NCI-H1694 (cell line): ENCODE measurements at places on chromosomes 12 and 14.

DNA sequence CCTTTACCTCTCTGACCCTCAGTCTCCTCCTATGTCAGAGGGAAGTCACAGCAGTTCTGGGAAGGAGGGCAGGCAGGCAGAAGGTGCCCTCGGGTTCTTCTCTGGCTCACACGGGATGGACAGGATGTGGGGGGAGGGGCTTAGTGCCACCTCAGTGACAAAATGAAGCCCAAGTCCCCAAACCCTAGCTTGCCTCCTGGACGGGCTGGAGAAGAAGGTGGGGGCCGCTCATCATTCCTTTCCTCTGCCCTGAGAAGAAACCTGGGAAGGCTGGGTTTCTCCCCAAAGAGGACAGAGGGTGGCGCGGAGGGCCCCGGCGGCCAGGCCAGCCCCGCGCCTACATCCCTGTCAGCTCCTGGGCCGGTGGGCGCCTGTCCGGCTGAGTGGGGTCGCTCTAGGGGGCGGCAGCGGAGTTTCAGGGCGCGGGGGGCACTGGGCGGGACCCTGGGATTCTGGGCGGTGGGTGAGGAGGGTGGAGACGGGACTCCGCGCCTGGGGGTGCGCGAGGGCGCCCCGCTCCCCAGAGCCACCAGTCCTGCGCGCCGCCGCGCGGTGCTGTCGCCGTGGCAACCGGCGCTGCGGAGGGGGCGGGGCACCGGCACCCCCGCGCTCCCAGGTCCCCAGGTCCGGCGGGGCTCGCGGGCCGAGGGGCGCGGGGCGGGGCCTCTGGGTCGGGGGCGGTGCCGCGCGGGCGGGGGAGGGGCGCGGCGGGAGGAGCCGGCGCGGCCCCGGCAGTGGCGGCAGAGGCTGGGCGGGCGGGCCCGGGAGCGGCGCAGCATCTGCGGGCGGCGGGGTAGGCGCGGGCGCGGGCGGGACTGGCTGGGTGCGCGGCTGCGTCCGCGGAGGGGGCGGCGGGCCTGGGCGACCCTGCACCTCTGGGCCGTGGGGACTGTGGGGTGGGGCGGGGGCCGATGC lies at the start of gene TMEM121:
TSS of gene TMEM121 (plus strand) at position 723 of the 915 bp plus-strand sequence. CDS start 2,252 bp downstream, outside the sequence.
- no peak for DNase-seq

DNA sequence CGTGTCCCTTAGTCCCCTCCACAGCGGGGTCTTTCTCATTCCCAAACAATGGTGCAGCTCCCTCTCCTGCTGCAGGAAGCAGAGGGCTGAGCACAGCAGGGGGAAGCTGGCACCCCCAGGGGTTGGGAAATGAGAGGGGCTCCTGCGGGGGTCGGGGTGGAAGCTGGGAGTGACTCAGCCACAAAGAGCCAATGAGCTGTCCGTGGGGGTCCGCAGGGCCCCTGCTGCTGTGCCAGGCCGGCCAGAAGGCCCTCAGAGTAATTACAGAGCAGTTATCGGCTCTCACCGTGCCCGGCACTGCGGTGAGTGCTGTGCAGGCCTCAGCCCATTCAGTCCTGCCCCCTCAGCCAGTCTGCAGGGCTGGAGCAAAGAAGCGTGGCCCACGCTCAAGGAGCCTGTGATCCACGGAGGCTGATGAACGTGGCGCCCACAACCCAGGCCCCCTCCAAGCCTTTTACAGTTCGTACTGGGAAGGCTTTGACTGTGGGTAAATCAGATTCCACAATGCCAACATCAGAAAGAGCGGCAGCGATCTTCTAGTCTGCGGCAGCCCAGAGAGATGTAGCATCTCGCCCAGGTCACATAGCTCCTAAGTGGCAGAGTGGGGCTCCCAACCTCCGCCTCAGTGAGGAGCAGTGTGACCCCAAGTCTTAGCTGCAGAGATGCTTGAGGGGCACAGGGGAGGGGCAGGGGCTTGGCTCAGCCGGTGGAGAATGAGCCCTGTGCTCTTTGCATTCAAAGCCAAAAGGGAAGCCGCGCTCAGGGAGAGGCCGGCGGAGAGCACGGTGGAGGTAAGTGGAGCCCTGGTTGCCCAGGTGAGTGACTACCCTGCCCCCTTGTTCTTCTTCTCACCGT lies 43.4 kb downstream of the SLC6A12 start:
- no peak for DNase-seq

DNA sequence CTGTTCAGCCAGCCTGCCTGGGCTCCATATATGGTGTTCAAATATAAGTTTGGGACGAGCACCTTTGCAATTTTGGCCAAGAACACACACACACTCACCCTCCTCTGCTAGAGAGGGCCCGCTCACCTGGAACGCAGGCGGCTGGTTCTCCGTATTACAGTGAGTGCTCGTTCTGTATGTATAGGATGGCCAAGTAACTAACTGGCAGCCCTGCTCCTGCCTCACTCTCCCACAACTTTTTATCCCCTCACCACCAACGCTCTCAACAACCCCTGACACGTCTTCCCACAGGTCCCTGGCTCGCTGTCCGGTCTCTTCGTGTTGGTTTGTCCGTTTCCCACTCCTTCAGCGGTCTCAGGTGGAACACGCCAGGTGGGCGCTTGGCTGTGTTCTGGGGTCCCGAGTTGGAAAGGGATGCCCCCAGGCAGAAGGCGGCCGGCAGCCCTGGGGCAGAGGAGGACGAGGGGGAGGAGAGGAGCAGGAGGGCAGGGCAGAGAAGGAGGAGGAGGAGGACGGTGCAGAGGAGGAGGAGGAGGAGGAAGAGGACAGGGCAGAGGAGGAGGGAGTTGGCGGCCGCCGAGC lies 398 bp upstream of the MSRB3 start:
- no peak for DNase-seq

- no peak for DNase-seq
Observed at GRCh38 chr12:63808631-63809030, 28.9 kb downstream of the RXYLT1 start.

GRCh38 chr12:63397807-63398206 lies 246.8 kb upstream of the AVPR1A start:
- no peak for DNase-seq

GRCh38 chr14:52735921-52736489 lies 6.0 kb downstream of the STYX start:
- no peak for DNase-seq

GRCh38 chr12:6295094-6295811 lies 15.2 kb upstream of the PLEKHG6 start:
- DNase-seq, result no peak

DNA sequence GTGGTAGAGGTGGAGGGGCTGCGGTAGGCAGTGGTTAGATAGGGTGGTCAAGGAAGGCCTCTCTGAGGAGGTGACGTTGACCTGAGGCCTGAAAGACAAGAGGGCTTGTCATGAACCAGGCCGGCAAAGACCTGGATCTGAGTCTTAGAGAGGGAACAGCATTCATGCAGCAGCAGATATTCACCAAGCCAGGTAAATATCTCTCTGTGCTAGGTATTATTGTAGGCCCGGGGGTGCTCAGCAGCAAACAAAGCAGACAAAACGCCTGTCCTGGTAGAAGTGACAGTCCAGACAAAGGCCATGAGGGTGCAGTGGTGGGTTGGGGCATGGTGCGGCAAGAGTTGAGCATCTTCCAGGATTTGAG lies 117.6 kb downstream of the PTPN11 start:
- DNase-seq, result no peak

DNA sequence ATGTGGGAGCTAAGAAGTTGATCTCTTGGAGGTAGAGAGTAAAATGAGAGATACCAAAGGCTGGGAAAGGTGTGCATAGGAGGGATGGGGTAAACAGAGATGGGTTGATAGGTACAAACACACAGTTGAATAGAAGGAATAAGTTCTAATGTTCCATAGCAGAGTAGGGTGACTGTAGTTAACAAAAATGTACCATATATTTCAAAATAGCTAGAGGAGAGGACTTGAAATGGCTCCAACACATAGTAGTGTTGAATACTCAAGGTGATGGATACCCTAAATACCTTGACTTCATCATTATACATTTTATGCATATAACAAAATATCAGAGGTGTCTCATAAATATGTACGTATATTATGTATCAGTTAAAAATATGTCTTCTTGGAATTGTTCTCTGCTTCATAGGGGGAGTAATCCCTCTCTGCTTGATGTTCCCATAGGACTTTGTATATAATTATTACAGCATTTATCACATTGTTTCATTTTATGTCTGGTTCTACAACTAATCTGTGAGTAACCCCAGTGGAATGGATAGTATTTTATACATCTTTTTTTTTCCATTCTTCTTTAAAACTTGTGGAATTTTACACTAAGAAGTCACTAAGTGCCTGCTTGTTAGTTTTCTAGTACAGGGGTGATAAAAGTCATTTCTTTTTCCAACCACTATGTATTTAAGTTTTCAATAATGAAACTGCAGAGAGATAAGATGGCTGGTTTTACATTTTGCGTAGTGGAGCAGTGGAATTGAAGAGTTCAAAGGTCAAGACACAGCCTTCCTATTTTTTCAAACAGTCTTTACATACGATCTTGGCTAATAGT lies 1940.0 kb upstream of the SEL1L start:
- DNase-seq, result no peak

DNA sequence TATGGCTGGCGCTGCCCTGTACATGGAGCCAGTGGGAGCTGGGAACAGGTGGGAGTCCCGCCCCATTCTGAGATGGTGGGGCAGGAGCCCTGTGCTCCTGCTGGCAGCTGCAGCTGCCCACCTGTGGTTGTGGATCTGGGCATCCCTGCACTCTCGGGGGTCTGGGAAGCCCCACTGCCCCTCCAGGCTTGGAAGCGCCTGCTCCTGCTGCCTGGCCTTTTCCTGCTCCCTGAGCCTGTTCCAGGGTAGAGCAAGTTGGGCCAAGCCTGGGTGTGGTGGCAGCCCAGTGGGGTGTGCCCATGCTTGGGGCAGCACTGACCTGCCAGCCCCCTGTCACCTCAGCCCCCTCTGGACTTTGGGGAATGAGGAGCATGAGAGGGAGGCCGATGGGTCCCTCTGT lies 104.0 kb downstream of the MNAT1 start:
- DNase-seq, result no peak

GRCh38 chr14:92341791-92342190 lies 18.8 kb downstream of the SLC24A4 start:
- DNase-seq, result no peak

GRCh38 chr12:2212537-2212936 lies 159.8 kb downstream of the CACNA1C start:
- no peak for DNase-seq

- no peak for DNase-seq
Observed at GRCh38 chr12:132491138-132491663, 1.2 kb downstream of the FBRSL1 start.

DNA sequence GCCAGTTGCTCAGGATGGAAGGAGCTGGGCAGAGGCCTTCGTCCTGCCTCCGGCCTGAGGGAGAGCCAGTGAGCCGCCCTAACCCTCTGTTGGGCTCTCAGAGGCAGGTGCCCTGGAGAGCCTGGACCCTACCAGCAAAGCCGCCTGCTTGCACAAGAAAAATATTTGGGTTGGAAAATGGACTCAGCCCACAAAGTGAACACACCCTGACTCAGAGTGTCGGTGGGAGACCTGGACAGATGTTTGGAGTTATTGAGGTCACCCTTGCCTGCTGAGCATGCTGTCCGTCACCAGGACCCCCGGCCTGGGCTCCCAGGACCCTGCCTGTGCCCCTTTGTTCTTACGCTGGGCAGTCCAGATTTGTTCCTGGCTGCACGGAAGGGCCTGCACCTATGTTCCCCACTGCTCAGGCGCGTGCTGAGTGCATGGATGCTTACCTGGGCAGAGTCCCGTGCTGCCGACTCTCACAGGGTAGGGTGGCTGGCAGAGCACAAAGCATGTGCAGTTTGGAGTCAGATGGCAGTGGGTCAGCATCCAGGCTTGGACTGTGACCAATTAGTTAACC lies 22.4 kb downstream of the FAM181A start:
- no peak for DNase-seq

GRCh38 chr12:60278209-60278608 lies 682.4 kb downstream of the SLC16A7 start:
- no peak for DNase-seq

DNA sequence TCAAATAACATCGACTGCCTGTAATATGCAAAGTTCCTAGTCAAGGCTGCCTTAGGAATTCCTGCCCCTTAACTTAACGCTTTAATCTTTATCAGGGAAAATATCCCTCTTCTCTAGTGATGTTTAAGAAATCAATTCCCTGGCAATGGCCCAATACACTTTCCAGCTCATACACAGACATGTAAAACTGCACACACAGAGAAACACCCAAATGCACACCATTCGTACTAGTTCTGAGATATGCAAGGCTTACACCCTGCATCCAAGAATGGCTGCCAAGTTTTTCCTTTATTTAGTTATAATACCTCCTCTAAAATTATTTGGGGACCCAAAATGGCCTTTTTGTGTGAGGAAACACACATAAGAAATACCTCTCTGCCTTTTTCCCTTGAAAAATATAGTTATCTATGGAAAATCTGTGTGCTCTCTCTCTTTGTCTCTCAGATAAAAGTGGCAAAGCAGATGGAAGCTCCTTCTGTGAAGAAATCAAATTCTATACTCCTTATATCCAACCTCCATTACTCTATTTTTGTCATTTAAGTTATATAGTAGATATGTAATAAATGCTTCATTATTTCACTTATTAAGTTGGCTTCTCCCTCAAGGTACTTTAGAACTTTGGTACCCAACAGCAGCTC lies 120.0 kb upstream of the MDM1 start:
- DNase-seq, result no peak

- DNase-seq, result no peak
Observed at GRCh38 chr12:30814295-30814655, 59.5 kb upstream of the CAPRIN2 start.

DNA sequence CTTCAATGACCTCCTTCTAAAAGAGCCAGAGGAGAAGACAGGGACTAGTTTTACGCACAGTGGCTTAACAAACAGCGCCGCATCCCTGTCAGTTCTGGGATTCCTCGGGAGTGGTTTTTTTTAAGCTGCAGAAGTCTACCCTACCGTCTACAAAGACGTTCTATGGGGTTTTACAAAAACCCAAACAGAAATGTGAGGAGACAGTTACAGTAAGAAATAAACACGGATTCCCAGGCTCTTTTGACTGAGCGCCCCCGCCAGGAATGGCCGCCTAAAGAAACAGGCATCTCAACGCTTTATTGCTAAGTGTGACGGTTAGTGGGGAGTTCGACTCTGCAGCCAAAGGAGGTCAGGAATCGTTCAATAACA lies 484 bp downstream of the ALKBH1 start:
- peak; percentile 42 for DNase-seq

- no peak for DNase-seq
Observed at GRCh38 chr14:39641224-39641623, 209.0 kb upstream of the FBXO33 start.

- DNase-seq, result no peak
Observed at GRCh38 chr12:49893753-49894750, 9.6 kb downstream of the FAIM2 start.

GRCh38 chr12:28104316-28104715 lies 85.9 kb upstream of the CCDC91 start:
- no peak for DNase-seq

DNA sequence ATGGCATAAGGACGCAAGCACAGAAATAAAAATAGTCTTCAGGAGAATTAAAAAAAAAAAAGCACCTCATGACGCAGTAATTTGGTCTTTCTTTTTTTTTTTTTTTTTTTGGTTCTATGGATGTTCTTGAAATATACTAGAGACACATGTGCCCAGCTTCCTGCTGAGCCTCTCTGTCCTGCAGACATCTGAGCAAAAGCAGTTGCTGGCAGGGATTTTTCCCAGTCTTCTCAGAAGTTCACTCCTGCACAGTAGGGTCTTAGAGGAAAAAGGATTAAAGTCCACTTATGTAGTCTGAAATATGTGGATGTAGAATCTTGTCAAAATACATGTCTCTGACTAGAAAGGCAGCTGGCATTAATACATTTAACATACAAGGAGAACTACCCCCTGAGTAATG lies 1888.1 kb upstream of the SEL1L start:
- DNase-seq, result no peak
